OCI-M1 (cell line): ENCODE measurements at places on chromosomes 1 and 21.

DNA sequence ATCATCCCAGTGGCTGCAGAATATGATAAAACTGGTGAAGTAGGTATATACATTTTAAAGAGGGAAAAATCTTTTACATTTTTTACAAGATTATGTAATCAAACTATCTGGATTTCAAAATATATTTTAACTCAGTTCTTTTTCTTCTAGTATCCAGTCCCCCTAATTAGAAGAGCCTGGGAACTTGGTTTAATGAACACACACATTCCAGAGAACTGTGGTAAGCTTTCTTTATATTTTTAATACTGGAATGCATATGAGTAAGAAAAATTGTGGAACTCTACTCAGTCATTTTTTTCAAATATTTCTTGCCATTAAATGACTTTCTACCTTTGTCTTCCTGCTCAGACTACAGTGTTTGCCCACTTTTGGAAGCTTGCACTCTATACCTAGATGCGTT is 8.2 kb downstream of the ACADM start:
- no peak for DNase-seq

DNA sequence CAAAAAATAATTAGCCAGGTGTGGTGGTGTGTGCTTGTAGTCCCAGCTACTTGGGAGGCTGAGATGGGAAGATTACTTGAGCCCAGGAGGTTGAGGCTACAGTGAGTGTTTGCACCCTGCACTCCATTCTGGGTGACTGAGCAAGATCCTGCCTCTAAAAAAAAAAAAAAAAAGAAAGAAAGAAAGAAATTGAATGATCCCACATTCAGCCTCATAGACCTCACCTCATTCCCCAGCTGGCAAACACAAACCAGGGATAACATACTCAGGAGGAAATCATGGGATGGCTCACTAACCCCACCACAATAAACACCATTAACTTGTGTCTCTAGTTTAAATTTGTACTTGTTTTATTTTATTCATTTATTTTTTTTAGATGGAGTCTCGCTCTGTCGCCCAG is 8.5 kb downstream of the ENSA start:
- DNase-seq, result no peak

DNA sequence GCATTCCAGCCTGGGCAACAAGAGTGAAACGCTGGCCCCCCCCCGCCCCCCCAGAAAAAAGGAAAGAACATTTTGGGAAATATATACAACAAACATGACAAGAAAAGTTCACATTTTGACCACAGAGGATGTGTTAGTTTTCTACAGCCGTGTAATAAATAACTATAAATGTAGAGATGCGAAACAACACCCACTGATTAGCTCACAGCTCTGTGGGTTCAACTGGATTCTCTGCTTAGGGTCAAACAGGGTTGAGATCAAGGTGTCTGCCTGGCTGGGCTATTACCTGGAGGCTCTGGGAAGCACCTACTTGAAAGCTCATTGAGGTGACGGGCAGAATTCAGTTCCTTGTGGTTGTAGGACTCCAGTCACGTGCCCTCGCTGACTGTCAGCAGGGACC is 11.1 kb upstream of the VPS26C start:
- DNase-seq, result no peak

DNA sequence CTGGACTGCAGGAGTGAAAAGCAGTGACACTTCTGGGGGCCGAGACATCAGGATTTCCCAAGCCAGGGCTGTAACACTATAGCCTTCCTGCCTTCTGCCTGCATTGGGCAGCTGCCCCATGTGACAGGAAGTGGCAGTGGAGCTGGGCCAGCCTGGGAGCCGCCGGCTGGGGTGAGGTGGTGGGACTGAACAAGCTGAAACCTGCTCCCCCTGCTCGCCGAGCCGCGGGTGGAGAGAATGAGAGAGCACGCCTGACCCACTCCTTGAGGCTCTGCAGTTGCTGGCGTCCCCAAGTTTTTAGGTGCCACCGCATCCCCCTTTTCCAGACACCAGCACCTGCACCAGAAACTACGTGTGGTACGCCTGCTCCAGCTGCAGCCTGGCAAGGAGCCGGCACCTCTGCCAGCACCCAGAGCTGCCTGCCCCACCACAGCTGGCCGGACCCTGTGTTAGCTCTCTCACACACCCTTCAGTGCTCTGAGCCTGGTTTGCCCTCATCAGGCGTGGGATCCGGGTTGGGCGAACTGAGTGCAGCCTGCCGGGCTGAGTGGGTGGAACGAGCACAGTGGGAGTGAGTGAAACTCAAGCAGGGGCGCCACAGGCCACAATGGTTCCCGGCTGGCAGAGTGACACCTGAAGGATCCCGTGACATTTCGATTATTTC is 119.4 kb downstream of the AKT3 start:
- DNase-seq, result no peak

GRCh38 chr1:30042438-30043147 is 680.8 kb downstream of the MATN1 start:
- no peak for DNase-seq

- no peak for DNase-seq
These were observed 218.0 kb downstream of the GRIK3 start for GRCh38 chr1:36816348-36816747.

DNA sequence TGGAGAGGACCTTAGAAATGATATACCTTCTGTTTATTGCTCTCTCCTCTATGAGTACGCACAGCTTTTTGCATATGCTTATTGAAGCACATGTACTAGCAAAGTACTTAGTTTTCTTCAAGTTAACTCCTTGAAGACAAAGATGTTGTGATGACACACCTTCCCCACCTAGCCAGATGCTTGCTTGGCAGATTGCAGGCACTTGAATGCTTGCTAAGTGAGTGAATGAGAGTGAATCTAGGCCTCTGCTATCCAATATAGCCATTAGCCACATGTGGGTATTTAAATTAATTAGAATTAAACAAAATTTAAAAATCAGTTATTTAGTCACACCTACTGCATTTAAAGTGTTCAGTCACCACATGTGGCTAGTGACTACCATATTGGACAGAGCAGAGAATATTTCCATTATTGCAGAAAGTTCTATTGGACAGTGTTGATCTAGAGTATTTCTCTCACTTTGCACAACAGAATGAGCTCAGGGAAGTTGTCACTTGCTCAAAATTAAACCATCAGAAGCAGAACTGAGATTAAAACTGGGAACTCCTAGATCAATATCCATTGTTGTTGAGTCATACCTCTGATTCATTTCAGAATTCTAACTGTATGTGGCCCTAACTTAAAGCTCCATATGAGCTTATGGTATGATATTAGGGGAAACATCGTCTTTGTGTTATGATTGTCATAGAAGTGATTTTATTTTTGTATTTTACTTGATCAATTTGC is 8.6 kb upstream of the EEIG2 start:
- DNase-seq, result peak; percentile 34

DNA sequence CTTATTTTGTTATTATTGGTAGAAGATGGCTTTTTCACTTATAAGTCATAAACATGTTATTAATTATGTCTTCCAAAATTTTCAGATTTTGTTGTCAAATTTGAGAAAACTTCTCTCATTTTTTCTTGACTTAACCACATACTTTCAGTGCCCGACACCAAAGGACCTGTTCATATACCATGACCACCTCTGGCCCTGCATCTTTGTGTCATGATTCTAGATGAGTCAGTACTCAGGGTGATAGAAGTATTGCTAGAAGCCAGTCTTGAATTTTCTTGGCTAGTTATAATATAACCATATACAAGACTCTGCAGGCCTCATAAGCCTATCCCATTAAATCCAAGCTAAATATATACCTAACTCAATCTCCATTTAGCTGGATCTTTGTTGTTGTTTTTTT is 35.4 kb upstream of the DPH5 start:
- DNase-seq, result no peak

DNA sequence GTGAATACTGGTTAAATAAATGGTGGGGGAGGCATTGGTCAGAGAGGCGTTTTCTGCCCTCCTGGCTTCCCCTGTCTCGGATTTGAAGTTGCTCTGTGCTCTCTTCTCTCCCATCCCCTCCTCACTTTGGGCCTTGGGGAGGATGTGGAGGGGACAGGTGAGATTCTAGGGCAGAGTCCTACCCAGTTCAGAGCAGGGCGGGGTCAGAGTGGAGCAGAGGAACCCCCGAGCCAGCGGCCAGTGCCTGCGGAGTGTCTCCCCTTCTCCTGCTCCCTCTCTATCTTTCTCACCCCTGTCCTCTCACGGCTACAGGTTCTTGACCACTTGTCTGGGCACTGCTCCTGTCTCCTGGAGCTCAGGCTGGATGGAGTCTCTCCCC is 8.1 kb downstream of the KNCN start:
- no peak for DNase-seq

GRCh38 chr1:59705466-59706302 is 109.1 kb upstream of the HOOK1 start:
- no peak for DNase-seq

GRCh38 chr1:5994713-5995621 is 2.7 kb upstream of the NPHP4 start:
- DNase-seq, result no peak

- DNase-seq, result no peak
These were observed 67.3 kb downstream of the OBSCN start for GRCh38 chr1:228275179-228275429.

- DNase-seq, result peak; percentile 71
These were observed 48.4 kb downstream of the COLGALT2 start for GRCh38 chr1:183989078-183989577.

DNA sequence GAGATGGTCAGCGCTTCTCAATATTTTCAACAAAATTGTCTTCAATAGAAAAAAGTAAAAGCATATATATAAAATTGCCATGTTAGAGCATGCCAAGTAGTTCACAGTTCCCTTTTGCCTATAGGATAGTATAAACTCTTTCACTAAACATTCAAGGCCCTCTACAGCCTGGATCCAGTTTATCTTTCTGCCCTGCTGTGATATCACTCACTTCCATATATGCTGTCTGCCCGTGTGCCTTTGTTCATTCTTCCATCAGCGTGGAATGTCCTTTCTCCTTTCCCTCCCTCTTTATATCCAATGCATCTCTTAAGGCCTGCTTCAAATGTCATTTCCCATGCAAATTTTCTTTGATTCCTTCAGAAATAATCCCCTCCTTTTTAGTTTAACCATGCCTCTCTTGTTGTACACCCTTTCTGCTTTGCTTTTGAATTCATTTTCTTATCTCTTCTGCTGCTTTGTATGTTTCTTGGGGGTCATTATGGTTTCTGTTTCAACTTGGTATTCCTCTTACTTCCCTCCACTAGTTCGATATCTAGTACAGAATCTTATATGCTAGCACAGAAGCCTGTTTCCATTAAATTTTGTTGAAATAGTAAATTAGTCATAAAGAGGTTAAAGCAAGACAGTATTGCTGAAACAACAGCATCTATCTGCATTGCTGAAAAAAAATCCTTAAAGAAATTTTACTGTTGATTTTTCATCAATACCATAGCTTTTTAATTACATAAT is 44.7 kb downstream of the XCL2 start:
- peak; percentile 84 for DNase-seq

DNA sequence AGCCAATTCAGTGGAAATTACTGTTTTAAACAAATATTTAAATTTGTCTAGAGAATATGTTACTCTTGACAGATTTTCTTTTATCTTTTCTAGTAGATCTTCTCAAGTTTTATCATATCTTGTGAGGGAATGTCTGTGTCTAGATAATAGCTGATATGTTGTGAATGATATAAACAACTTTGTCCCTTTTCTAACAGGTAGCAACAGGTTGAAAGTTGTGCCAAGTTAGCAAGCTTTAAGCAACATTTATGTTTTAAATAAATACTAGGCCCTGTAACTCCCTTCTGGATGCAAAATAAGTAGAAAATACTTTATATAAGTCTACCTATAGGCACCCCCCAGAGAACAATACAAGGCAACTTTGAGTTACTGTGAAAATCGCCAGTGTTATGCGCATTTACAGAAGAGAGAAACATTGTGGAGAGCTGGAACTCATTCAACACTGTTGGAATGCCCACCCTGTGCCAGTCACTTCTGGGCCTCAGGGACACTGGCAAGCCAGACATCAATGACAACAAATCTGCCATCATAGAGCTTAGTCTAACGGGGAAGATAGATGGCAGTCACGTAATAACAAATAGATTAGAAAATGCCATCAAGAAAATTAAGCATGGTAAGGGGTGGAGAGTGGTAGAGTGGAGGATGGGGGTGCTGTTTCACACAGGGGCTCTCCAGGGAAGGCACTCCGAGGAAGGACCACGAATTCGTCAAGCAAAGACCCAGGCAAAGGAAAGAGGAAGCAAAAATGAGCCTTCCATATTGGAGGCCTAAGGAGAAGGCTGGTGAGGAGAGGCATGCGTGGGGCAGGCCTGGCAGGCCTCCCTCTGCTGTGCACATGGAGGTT is 4.4 kb downstream of the MAP3K21 start:
- no peak for DNase-seq

DNA sequence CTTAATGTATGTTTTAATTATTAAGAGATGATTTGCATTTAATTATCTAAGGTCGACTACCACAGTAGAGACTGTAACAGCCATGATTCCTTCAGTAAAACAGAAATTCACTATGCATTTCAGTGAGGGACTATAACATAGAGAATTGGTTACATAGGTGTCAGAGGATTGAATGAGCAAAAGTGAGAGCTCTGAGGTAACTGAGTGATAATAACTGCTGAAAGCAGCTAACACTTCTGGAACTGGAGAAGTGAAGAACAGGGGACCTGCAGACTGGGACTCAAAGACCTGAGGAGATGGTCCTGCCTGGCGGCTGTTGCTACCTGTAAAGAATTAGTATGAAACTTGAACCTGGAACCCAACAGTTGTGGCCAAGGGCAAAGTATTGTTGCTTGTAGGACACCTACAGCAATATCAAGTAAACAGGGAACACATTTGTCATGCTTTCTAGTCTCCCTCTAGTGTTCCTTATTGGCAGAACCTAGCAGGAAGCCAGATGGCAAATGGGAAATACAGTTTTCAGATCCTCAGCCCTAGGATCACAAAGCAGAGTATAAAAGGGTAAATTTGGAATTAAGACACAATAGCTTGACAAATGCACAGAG is 110.6 kb downstream of the HS2ST1 start:
- peak; percentile 78 for DNase-seq

DNA sequence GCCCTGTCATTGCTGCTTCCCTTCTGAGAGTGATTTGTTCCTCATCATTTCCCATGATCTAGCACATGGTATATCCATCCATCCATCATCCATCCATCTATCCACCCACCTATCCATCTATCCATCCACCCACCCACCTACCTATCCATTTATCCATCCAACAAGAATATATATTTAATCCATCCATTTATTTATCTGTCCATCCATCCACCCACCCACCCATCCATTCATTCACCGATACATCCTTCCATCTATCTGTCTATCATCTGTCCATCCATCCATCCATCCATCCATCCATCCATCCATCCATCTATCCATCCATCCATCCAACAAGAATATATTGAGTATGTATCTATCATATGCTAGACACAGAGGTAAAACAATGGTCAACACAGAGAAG is 100.0 kb upstream of the ACTL8 start:
- DNase-seq, result no peak

- no peak for DNase-seq
These were observed 58.4 kb downstream of the ZNF281 start for GRCh38 chr1:200351425-200351824.

DNA sequence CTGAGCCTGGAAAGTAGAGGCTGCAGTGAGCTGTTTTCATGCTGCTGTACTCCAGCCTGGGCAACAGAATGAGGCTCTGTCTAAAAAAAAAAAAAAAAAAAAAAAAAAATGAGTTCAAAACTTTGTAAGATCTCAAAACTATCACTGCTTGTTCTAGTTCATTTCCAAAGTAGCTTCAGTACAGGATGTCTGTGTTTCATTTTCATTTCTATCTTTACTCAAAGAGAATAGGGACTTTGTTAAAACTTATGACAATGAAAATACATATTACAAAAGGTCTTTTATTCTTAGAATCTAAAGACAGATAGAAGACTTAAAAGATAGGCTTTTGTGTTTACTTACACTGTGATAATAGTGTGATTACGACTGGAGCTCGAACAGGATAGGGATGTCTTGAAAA is 709.7 kb downstream of the ADGRL2 start:
- no peak for DNase-seq
